Activated CD4-positive, alpha-beta T cell treated with anti-CD3 and anti-CD28 coated beads, Interleukin-2, amount 50 U/mL, for 48 hours (primary cell): ENCODE measurements at places on chromosomes 7 and 10.

DNA sequence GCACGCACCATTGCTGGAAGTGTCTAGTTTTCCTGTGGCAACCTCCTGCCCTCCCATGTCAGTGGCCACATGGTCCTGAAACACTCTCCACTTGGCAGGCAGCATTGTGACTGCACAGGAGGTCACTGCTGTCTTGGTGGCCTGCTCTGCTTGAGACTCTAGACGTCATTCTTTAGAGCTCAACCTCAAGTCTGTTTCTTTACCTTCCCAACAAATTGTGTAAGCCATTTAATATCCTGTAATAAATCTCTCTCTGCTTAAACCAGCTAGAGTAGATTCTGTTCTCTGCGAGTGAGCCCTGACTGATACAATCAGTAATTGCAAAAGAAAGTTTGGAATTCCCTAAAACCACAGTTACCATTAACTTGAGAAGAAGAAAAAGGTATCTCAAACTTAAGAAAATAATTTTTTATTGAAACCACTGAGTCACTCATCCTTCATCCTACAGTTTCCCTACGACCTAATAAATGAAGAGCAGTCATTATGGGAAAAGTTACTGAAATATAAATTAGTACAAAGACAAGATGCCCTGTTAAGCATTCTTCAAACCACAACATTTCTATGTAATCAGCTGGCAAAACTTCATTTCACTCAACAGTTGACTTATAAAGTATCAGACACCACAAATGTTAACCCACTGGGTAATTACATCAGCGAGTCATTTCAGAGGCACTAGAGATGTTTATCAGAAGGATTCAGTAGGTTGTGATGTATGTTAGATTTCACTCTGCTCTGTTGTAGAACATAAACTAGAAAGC, 18.0 kb downstream of the SLC25A13 start:
- no peak for DNase-seq

DNA sequence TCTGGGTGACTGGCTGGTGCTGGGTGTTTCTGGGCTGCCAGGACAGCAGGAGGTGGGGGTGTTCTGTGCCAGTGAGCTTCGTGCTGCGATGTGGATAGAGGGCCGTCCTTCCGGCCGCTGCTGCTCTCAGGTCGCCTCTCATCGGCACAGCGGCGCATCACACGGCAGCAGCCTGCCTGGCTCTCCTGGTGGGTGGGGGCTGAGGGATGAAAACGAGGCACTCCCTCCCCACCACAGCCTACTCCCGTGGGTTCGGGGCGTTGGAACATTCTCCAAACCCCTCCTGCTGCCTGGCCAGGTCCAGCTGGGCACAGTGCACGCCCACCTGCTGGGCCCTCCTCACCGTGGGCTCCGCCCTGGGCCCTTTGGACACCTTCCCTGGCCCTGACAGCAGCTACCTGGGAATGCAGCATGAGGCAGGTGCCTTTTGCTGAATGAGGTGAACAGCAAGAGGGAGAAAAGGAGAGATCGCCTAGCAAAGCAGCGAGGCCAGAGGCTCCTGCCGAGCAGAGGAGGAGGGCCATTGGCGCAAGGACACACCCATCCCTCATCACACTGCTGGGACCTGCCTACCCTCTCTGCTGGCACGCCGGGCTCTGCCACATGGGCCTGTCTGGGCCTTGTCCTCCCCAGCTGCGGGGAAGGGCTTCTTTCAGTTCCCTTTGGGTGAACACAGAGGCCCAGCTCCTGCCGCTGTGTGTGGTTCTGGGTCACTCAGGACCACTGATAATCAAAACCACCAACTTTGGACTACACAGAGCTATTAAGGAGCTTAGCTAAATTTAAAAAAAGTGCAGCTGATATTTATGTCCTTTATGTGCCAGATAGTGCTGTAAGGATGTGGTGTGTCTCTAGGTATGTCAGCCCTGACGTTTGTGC, 33.4 kb downstream of the INPP5A start:
- DNase-seq = no peak

- no peak for DNase-seq
Observed at GRCh38 chr7:80186721-80187120, 52.1 kb downstream of the GNAI1 start.

DNA sequence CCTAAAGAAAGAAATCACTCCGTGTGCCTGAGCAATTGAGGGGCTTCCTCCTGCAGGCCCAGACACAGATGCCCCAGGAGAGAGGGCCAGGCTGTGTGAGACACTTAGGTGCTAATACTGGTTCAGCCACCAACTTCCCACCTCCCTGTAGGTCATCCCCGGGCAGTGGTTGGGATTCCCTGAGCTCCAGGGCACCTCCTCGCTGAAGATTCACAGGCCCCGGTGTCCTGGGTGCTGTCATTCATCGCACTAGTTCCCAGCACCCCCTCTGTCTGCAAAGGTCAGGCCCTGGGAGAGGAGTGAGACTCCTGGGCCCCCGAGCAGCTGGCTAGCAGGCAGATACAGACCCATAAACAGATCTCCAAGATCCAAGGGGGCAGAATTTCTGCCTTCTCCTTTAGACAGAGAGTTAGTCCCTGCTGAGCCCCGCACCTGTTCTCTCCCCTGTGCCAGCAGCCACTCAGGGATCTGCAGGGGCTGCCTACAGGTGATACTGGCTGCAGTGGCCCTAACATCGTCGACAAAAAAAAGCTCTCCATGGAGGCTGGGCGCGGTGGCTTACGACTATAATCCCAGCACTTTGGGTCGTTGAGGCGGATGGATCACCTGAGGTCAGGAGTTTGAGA, 38.2 kb upstream of the GTF2I start:
- no peak for DNase-seq
